ENCODE measurements at places on chromosomes 2 and 18.
A peak's percentile ranks its signal among the peaks of the same experiment; 100 is the strongest.

GRCh38 chr2:239222706-239223309 is 178.0 kb downstream of the HDAC4 start:
- DNase-seq = no peak

GRCh38 chr2:182522405-182522896 is 95.6 kb upstream of the PDE1A start:
- DNase-seq = peak; percentile 18

DNA sequence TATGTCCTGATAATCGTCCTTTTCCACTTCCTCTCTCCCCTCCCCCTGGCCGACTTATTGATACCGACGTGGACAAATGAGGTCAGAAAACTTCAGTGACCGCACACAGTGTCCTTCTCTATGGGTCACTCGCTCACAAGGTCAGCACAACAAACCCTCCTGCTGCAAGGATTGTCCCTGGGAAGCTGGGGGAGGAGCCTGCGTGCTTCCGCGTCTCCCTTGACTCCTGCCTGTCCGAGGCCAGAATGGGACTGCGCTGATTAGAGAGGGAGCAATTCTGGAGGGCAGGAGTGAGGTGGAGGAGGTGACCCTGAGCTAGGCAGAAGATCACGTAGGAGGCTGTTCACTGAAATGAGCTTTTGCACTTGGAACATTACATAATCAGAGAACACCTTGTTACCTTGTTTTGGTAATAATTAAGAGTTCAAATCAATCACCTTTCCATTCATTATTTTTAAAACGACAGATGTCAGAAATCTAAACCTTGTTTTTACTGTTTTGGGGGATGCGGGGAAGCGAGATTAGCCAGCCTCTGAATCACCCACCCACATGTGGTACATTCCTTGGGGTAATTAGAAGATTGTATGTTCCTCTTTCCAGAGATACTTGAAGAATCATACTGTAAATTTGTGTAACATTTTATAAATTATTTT is 70.6 kb downstream of the CTAGE1 start:
- DNase-seq = no peak

GRCh38 chr2:205543262-205543843 is 138.9 kb upstream of the NRP2 start:
- DNase-seq = no peak

GRCh38 chr18:5975111-5976002 is 80.0 kb upstream of the TMEM200C start:
- DNase-seq = no peak

Measured in left kidney (tissue), 8 donors.